Motor neuron (in vitro differentiated cells): ENCODE measurements at places on chromosomes 12 and 14.
A peak's percentile ranks its signal among the peaks of the same experiment; 100 is the strongest.

- ATAC-seq: no peak
Observed at GRCh38 chr12:90870971-90871725, 83.8 kb downstream of the CCER1 start.

GRCh38 chr14:100440207-100440631, 117.1 kb downstream of the SLC25A47 start:
- peak; percentile 91 for ATAC-seq

- ATAC-seq: no peak
Observed at GRCh38 chr12:16086462-16086861, 175.3 kb downstream of the DERA start.

DNA sequence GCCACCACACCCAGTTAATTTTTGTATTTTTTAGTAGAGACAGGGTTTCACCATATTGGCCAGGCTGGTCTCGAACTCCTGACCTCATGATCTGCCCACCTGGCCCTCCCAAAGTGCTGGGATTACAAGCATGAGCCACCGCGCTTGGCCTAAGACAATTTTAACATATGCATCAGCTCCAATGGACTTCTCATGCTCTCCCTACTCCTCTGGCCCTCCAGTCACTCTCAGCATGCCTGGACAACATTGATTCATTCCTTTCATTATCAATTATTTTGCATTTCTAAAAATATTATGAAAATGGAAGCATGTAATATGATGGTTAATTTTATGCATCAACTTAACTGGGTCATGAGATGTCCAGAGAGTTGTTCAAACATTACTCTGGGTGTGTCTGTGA, 469.1 kb upstream of the TMEM132C start:
- ATAC-seq: no peak

GRCh38 chr12:127280393-127281275, 986.3 kb upstream of the TMEM132C start:
- ATAC-seq: no peak
